ENCODE measurements at places on chromosomes 12 and 14.

GRCh38 chr12:121513464-121514183 is 67.2 kb downstream of the KDM2B start:
- no peak for DNase-seq

GRCh38 chr12:67222302-67222701 is 46.9 kb upstream of the CAND1 start:
- no peak for DNase-seq

DNA sequence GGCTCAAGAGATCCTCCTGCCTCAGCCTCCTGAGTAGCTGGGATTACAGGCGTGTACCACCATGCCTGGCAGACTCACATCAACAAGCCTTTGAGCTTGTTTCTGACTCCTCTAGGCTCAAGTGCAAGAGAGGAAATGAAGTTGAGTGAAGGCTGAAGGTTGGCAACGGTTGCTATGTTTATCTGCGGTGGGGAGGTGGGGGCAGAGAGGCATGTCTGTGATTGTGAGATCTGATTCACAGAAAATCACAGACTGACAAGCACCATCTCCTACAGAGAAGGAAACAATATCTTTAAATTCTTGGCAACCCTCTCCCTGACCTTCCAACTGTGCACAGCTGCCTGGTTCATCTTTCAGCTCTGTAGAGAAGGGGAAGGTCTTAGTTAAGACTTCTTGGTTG is 22.1 kb upstream of the NINJ2 start:
- peak; percentile 45 for DNase-seq

- DNase-seq = no peak
Observed at GRCh38 chr12:54649825-54650224, 1.7 kb upstream of the DCD start.

DNA sequence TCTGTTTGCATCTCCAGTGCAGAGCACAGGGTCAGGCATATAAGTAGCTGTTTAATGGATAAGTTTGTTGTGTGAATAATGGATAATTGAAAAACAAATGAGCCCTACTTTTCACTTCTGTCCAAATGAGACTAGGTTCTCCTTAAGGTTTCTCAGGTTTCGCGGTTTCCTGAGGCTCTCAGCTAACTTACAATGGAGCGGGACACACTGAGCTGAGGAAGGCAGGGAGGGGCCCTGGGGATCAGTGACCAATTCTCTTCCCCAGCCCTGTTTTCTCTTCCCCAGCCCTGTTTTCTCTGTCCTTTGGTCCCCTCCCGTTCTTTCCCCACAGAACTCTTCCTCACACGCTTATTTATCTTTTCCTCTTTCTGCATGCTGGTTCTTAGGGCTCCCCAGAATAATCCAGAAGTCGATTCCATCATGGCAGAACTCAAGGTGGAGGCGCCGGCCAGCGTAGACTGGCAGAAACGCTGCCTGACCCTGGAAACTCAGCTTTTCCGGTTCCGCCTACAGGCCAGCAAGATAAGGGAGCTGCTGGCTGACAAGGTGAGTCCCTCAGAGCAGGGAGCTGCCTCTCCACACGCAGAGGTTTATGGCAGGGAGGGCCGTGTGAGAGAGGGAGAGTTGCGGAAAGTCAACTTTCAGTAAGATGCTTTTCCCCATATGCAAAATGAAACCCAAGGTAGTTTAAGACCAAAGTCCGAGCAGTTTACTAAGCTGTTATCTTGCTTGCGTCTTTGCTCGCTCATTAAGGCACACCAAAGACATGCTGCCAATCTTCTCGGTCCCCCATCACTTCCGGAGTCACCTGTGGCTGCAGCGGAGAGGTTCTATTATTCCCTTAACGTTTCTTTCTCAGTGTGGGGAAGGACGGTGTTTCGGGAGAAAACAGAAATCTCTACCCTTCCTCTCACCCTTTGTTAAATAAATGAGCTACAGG is 8.6 kb downstream of the PLEKHH1 start:
- DNase-seq = no peak

DNA sequence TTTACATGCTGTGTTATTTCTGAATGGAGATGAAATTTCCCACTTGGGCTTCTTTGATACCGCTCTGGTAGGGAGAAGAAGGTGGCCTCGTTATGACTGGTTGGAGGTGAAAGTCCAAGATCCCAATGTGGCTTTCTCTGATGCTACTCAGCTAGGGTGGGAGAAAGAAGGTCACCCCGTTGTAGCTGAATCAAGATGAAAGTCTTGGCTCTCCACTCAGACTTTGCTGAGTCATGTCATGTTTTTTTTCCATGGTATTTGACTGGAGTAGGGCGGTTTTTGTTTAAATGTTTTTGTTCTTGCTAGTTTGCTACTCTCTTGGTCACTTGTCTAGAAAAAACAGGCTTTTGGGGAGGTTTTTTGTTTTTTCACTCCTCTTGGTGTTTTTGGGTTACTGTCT is 2.4 kb upstream of the PDE6H start:
- DNase-seq = no peak

GRCh38 chr12:111775205-111776193 is 8.8 kb downstream of the ALDH2 start:
- DNase-seq = no peak

- no peak for DNase-seq
Observed at GRCh38 chr14:67553547-67553946, 20.5 kb downstream of the PLEKHH1 start.

- DNase-seq = no peak
Observed at GRCh38 chr14:52081964-52082363, 13.1 kb upstream of the NID2 start.

GRCh38 chr14:75064205-75064567 is 362 bp upstream of the ACYP1 start:
- DNase-seq = no peak

GRCh38 chr12:38528527-38528926 is 212.0 kb downstream of the ALG10B start:
- no peak for DNase-seq

GRCh38 chr12:72110937-72111650 is 161.1 kb upstream of the TRHDE start:
- no peak for DNase-seq

DNA sequence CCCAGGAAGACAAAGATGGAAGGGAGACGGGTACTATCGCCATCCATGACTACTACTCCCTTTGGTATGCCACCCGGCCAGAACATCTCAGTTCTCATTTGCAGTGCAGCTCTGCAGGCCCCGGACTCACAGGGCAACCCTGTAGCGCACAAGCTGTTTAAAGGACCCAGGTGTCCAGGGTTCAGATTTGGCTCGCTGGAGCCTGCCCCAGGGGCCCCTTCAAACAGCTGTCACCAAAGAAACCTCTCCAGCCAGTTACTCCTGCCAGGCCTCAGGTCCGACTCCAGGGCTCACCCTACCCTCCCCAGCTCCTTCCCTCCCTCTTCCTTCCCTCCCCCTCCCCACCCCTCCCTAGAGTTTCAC is 5.5 kb upstream of the CHD4 start:
- DNase-seq = no peak

DNA sequence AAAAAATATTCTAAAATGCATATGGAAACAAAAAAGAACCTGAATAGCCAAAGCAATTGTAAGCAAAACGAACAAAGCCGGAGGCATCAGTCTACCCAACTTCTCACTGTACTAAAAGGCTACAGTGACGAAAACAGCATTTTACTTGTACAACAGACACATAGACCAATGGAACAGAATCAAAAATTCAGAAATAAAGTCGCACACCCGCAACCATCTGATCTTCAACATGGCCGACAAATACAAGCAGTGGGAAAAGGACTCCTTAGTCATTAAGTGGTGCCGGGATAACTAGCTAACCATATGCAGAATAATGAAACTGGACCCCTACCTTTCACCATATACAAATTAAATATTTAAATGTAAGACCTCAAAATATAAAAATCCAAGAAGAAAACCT is 203.9 kb upstream of the PPFIA2 start:
- no peak for DNase-seq

DNA sequence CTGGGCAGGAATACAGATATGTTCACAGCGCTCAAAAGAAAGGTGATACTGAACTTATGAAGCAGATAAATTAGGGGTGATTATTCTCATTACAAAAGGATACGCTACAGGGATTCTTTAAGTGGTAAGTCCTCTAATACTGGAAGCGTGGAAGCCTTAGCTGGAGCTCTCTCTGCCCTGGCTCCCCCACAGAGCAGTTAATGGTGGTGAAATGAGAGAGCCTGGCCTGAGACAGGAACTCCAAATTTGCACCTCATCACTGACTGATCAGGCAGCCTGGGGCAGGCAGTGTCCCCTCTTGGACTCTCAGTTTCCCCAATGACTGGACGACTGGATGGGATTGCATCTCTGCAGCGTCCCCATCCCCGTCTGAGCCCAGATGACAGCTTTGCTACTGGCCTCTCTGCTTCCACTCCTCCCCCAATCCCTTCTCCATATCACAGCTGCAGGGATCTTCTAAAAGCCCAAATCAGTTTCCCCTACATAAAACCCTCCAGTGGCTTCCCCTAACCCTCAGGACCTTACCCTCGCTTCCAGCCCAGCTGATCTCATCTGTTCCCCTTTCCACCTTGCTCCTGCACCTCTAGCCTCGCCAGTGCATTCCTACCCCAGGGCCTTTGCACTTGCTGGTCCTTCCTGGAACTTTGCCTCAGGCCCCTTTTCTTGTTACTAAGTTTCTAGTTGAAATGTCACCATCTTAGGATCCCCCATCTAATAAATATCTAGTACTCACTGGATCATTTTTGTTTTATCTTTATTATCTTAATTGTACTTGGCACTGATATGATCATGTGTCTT is 171.7 kb upstream of the LHX5 start:
- no peak for DNase-seq

GRCh38 chr12:48420039-48420775 is 52.2 kb upstream of the ANP32D start:
- no peak for DNase-seq

GRCh38 chr12:121144416-121144914 is 11.8 kb downstream of the P2RX7 start:
- DNase-seq = no peak

GRCh38 chr12:1863823-1864222 is 43.5 kb downstream of the LRTM2 start:
- no peak for DNase-seq

DNA sequence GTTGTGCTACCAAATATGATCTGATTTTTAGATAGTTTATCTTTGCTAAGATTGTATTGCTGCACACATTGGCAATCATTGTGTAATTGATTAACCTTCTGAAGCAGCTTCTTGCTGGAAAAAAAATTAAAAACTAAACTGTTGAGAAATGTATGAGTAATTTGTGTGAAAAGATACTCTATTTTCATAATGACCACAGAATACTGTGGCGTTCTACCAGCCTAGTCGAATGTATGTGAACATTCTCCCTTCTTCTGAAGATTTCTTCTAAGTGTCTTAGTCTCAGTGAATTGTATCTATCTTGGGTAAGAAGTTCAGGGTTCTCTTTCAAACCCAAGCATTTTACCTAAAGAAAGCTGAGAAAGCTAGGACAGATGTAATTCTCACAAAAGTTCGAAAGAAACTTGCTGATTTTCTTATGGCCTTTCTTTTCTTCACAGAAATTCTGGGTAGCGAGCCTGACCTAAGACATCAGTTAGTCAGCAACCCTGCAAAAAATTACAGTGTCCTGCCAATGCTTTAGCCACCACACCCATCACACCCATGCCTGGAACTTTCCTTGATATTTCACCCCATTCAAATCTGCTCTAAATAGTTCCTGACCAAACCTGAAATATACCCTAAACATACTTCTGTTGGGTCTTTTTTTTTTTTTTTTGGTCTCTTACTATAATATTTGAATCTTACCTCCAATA is 27.1 kb upstream of the C12orf71 start:
- no peak for DNase-seq

DNA sequence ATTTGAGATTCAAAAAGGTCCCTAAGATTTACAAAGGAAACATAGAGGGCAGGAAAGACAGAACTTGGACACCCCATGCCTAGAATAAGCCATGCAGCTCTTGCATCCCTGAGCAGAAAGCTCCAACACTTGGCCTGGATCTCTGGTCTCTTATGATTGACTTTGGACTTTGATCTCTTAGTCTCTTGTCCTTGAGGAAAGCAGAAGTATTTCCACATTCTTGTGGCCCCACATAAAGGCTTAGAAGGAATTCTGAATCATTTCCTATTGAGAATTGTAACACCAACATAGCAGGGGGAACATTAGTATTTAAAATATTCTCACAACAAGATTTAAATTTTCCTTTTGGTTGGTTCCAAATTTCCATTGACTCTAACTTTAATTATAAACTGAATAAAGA is 283.7 kb upstream of the PRKD1 start:
- DNase-seq = no peak

DNA sequence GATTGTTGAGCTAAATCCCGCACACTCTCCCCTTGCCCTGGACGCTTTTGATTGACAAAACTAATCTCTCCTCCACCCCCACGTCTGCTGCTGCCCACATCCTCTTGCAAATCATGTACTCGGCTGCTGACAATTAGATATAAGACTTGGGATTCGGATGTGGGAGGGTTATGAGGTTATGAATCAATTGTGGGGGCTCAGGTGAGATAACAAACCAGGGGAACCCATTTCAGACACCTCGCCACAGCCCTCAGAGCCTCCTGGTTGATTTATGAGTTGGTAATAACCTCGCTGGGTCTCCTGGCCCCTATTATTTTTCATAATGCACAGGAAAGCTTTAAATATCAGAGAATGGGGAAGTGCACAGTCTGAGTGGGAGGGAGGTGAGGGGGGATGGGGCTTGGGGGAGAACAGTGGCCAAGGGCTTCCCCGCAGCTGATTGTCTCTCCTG is 449.9 kb downstream of the DPF3 start:
- no peak for DNase-seq

DNA sequence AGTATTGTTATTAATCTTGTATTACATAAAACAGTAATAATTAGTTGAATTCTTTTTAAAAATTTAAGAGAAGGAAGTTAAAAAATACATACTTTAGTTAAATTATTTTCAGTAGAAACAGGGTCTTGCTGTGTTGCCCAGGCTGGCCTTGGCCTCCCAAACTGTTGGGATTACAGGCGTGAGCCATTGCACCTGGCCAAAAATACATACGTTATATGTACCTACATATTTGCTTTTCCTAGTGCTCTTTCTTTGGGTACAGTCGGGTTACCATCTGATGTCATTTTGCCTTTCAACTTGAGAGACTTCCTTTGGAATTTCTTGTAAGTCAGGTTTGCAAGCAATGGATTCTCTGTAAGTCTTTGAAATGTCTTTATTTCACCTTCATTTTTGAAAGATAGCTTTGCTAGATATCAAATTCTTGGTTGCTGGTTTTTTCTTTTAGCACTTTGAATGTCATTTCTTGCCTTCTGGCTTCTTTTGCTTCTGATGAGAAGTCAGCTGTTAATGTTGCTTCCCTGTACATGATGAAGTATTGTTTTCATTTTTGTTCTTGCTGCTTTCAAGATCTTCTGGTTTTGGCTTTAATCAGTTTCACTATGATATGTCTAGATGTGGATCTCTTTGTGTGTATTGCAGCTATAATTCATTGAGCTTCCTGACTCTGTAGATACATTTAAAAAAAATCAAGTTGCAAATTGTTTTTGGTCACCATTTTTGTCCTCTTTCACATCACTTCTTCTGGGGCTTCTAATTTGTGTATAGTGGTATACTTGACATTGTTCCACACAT is 84.4 kb downstream of the SPATS2 start:
- no peak for DNase-seq

Measured in NCI-H2171 (cell line).